HEK293T (cell line): ENCODE measurements at places on chromosomes 1 and 21.

DNA sequence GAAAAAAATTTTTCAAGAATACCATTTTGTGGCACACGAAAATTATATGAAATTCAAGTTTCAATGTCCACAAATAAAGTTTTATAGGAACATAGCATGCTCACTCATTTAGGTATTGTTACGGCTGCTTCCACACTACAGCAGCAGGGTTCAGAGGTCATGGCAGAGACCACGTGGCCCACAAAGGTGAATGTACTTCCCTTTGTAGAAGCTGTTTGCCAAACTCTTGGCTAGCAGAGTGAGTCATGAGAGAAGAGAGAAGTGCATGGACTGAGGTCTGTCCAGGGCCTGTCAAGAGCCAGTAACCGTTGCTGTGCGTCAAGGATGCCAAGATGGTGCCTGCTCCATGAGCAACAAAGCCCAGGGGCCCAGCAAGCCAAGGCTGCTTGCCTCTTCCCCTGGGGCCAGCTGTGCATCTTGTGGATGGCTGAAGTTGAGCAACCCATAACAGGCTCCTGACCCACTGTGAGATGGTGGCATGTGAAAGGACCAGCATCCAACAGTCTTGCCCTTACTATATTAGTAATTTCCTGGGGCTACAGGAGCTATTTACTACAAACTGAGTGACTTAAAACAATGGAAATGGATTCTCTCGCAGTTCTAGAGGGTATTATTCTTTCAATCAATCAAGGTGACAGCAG is 64.8 kb upstream of the ATP5PO start:
- DNase-seq: no peak

GRCh38 chr1:63198871-63199394 is 123.4 kb upstream of the FOXD3 start:
- DNase-seq: no peak

- DNase-seq: no peak
Measured at GRCh38 chr1:210003501-210003900, 65.5 kb downstream of the SYT14 start.

- no peak for DNase-seq
Measured at GRCh38 chr1:85397490-85398032, 67.4 kb downstream of the DDAH1 start.

GRCh38 chr1:54064299-54064698 is 10.9 kb downstream of the TCEANC2 start:
- no peak for DNase-seq

GRCh38 chr1:17434601-17435000 is 4.9 kb downstream of the RCC2 start:
- DNase-seq: no peak
